Fibroblast of lung (primary cell): ENCODE measurements at places on chromosomes 3 and 15. TPM values are rescaled to one million over a fixed set of nuclear protein-coding genes. Genes with fewer than 3 reads are reported as not detected.

The PTX3 gene
- 464 and 549 TPM in 2 replicates for total RNA-seq

The MYRIP gene
- total RNA-seq: under 0.01 TPM in 1 of 2 replicates, not detected in the other

The FETUB gene
- not detected in 2 replicates for total RNA-seq

The LYZL4 gene
- total RNA-seq: not detected in 2 replicates

The SCN11A gene
- total RNA-seq: under 0.01 and 0.17 TPM in 2 replicates

The TPRG1 gene
- 0.99 and 1.8 TPM in 2 replicates for total RNA-seq

The P2RY1 gene
- 3.6 and 7.6 TPM in 2 replicates for total RNA-seq

The C2CD4A gene
- not detected in 2 replicates for total RNA-seq

The CCRL2 gene
- 0.26 and 0.33 TPM in 2 replicates for total RNA-seq

The SEMA3G gene
- under 0.01 and 0.17 TPM in 2 replicates for total RNA-seq

The STX19 gene
- total RNA-seq: not detected in 2 replicates

The XYLB gene
- total RNA-seq: 4.6 and 5.1 TPM in 2 replicates

The ADAMTS17 gene
- under 0.01 and 0.17 TPM in 2 replicates for total RNA-seq

DNA sequence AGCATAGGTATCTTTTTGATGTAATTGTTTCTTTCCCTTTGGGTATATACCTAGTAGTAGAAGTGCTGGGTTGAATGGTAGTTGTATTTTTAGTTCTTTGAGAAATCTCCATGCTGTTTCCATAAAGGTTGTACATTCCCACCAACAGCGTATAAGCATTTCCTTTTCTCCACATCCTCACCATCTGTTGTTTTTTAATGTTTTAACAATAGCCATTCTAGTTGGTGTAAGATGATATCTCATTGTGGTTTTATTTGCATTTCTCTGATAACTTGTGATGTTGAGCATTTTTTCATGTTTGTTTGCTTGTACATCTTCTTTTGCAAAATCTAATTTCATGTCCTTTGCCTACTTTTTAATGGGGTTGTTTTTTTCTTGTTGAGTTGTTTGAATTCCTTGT is 80.0 kb upstream of the TMC3 start:
- no peak for DNase-seq

GRCh38 chr15:68930268-68931022 is at the start of gene SPESP1:
TSS of gene SPESP1 (plus strand) at chr15:68930525. CDS start at chr15:68930654, 129 bp downstream.
- DNase-seq: peak; percentile 30

- peak; percentile 73 for DNase-seq
These were observed 458.3 kb downstream of the MFSD1 start for GRCh38 chr3:159260049-159260662.

- DNase-seq: peak; percentile 5
These were observed 35.3 kb downstream of the SQOR start for GRCh38 chr15:45670091-45670490.

- DNase-seq: no peak
These were observed 293.3 kb upstream of the THBS1 start for GRCh38 chr15:39287322-39288195.

DNA sequence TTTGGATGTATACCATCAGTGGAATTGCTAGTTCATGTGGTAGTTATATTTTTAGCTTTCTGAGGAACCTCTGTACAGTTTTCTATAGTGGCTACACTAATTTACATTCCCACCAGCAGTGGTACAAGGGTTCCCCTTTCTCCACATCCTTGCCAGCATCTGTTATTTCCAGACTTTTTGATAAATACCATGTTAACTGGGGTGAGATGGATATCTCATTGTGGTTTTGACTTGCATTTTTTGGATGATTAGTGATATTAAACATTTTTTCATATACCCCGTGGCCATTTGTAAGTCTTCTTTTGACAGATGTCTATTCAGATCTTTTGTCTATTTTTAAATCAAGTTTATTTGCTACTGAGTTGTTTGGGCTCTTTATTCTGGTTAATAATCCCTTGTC is 455.6 kb upstream of the RARB start:
- no peak for DNase-seq

DNA sequence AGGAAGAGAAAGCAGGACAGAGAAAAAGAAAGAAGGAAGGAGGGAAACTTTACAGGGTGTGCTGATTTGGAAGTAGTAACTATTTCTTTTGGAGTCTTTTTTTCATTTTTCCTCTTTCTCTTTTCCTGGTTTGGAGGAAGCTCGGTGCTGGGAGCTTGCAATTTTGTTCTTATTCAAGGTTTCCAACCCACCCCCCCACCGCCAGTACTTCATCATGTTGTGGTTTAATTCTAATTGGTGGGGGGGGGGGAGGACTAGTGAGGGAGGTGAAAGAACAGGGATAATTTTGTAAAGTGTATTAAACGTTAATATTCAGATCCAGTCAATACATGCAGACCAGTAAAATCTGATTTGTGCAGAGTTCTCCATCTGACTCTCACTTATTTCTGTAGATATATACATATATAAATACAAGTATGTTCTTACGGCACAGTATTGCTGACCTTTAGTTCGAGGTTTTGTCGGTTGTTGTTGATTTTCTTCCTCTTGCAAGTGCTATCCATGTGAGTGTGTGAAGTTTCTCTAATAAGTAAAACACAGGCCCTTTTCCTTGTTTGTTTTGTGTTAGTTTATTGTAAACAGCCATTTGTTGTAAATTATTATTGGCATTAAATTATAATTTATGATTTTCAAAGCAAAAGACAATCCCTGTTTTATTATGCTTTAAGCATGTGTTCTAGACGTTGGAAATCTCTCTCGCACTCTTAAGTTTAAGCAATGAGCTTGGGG is 9.3 kb downstream of the NR2F2 start:
- peak; percentile 60 for DNase-seq

- no peak for DNase-seq
These were observed 13.7 kb downstream of the MAP1A start for GRCh38 chr15:43531018-43531670.

- DNase-seq: no peak
These were observed 181.8 kb downstream of the RYR3 start for GRCh38 chr15:33492434-33493052.

DNA sequence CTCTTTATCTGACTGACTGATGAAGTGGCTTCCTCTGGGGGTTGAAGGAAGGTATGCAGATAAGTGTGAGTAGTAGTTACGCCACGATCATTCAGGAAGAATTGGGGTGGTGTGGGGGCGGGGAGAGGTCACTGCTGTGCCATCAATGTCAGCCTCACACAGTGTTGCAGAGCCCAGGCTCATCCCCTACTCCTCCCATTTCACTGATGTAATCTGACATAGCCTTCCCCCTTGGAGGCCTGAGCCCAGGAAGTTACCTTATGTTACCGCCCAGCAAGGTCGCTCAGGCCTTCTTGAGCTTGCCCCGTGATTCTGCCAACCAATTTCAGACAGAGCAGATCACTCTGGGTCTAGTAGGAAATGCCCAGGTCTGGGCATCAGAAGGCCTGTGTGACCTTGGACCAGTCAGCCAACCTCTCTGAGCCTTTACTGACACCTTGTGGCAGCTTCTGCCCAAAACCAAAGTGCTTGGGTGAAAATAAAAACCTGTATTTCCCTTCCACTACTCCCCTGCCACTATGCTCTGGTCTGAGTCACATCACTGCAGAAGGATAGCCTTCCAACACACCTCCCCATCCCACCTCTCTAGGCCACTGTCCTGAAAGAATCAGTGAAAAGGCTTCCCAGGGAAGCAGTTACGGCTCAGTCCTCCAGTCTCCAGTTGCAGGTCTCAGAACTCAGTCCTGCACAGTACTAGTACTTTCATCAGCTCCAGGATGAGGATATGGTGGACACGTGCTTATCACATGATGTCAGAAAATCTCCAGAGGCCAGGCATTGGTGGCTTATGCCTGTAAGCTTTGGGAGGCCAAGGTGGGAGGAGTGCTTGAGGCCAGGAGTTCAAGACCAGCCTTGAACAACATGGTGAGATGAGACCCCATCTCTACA is 28.1 kb upstream of the INSYN1 start:
- peak; percentile 4 for DNase-seq

DNA sequence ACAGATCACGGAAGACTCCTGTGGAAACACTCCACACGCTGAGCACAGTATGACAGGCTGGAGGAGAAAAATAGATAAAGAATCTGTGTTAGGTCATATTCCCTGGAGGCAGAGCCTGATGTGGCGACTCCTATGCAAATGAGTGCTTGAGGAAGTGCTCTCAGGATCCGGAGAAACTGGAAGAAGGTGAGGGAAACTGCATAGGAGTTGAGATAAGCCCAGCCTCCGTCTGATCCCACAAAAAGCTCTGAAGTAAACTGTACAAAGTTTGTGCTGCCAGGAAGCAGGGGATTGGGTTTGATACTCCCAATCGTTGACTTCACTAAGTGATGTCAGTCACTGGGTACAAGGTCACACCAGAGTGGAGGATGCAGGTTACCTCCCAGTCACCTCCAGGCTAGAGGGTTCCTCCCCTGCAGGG is 33.4 kb downstream of the OSBPL10 start:
- DNase-seq: no peak

- DNase-seq: peak; percentile 82
These were observed 40.8 kb downstream of the RARB start for GRCh38 chr3:25468866-25469319.

DNA sequence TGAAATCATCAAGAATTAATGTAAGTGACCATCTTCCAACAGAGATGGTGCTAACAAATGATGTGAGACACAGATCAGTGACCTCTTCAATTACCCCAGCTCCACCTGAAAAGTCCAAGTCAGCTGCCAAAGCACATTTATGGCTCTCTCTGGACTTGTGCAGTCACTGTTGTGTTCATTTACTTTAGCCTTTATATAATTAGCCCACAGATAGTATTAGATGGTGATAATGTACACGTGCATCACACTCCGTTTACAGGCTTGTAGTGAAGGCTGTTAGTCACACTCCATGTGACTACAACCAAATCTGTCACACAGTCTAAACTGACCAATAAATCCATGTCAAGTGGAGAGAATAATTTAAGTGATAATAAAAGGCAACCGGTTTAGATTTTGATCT is 331.5 kb upstream of the IL12A start:
- DNase-seq: no peak

DNA sequence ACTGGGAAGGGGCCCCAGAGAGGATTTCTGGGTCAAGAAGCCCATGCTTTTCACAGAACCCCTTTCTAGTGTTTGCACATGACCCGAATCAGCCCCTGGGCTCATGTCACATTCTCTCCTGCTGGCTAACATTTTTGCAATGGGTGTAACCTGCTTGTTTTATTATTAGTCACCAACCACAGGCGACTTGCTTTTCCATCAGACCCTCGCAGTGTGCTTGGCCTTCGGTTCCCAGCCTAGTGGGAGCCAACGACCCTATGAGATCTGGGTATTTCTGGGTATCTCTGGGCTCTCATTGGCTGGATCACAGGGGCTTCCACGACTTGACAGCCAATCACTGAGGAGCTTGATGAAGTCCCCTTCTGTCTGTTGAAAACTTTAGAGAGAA is 11.0 kb upstream of the FBLN2 start:
- DNase-seq: peak; percentile 98

GRCh38 chr3:173395412-173396181 is 1.9 kb upstream of the NLGN1 start:
- peak; percentile 91 for DNase-seq

GRCh38 chr3:67017211-67017610 is 19.1 kb downstream of the KBTBD8 start:
- DNase-seq: peak; percentile 60

GRCh38 chr3:175692256-175692655 is 833.1 kb downstream of the NAALADL2 start:
- no peak for DNase-seq

DNA sequence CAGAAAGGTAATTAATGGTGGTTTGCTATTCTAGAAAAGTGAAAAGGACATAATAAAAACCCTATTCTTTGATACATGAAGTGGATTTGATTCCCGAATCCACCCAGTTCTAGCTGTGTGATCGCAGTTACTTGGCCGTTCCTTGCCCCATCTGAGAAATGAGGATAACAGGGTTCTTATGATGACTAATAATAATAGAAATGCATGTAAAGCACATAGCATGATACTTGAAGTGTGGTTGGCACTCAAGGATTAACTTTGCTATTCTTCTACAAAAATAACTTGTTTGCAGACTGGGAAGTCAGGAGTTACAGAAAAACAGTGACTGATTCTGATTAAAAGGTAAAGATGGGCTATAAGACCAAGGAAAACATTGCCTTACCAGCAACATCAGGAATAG is 26.8 kb downstream of the PARL start:
- no peak for DNase-seq

GRCh38 chr15:35496585-35496984 is 49.4 kb downstream of the DPH6 start:
- DNase-seq: no peak

DNA sequence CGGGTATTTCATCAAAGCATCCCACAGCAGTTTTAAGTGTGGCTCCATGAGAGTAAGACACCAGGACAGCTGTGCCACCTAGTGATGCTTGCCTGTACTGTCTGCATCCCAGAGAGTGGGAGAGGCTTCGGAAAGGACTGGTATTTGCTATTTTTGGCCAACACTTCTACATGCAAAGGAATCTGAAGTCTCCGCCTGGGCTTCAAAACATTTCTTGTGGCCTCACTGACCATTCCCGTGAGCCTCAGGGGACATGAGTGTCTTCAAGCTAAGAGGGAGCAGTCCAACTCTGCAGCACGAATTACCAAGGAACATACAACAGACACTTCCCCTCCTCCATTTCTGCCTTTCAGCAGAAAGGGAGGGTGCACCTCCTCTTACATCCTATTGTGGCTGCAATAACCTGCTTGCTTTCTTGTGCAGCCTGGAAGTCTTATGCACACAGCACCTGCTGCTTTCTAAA is 177.5 kb downstream of the RORA start:
- peak; percentile 68 for DNase-seq

DNA sequence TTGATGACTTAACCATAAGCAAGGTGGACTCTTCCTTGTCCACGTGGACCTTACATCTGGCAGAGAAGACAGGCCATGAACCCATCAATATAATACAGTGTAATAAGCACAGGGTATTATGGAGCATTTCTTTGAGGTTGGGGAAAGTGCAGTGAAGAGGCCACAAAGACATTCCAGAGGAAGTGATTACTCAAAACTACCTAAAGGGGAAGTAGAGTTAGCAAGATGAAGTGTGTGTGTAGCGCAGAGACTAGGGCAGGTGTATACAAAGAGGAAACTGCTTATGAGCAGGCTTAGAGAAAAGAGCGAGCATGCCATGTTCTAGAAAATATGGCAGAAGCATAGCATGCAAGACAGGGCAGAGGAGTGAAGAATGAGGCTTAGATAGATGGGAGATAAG is 17.9 kb downstream of the CP start:
- DNase-seq: no peak

DNA sequence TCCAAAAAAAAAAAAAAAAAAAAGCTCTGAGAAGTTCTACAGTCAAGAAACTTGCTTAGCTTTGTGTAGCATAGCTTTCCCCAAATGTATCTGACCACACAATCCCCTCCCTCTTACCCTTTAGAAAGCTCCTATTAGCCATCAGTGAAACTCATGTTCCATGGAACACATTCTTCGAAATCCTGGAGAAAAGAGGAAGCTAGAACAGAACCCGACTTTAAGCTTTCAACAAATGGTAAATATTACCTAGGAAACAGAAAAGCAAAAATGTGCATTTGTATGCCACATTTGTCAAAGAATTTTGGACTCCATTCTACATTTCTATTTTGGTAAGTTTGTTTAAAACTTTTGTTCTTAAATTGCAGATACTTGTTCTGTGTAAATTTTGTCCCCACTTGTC is 17.4 kb upstream of the CRTC3 start:
- no peak for DNase-seq
